ENCODE measurements at places on chromosomes 13 and 19.

GRCh38 chr19:30097746-30098280 lies 155.8 kb downstream of the URI1 start:
- no peak for DNase-seq

GRCh38 chr13:74040200-74040599 lies 94.0 kb downstream of the KLF12 start:
- DNase-seq, result peak; percentile 95

- DNase-seq, result peak; percentile 78
These were observed 13.5 kb downstream of the IL17D start for GRCh38 chr13:20716951-20717350.

DNA sequence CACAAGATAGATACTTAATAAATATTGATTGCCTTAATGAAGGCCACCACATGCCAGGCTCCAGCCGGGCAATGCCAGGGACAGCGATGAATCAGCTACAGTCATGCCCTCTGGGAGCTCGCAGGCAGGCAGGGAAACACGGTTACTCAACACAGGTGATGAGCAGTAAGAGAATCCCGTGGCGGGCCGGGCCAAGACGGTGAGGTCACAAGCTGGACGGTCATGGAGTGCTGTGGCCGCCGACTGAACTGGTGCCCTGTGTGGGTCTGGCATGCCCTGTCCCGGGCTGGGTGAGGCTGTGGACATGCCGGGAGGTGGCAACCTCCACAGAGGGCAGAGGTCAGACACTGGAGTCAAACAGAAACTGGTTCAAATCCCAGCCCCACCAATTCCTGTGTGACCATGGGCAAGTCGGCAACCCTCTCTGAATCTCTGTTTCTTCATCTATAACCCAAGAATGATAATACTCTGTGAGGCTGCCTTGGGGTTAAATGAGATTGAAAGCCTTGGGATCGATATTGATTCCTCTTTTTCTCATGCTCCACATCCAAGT lies 13.2 kb upstream of the PAK4 start:
- no peak for DNase-seq

DNA sequence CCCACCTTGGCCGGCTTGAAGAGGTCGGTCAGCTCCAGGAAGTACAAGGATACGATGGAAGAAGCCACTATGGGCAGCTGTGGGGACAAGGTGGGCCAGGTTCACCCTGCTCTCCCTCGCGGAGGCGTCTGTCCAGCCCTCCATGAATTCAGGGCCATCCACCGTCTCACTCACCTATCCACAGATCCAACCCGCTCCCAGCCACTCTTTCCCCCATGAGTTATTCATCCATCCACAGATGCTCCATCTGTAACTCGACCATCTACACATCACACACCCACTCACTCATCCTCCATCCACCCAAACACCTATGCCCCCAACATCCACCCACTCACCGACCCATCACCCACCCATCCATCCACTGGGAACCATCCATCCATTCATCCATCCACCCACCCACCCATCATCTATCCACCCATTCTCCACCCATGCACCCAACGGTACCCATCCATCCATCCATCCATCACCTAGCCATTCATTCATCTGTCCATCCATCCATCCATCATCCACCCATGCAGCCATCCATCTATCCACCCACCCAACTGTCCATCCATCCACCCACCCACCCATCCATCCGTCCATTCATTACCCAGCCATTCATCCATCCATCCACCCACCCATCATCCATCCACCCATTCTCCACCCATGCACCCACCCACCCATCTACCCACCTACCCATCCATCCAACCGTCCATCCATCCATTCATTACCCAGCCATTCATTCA lies 5.8 kb downstream of the PLPPR3 start:
- DNase-seq, result peak; percentile 60

DNA sequence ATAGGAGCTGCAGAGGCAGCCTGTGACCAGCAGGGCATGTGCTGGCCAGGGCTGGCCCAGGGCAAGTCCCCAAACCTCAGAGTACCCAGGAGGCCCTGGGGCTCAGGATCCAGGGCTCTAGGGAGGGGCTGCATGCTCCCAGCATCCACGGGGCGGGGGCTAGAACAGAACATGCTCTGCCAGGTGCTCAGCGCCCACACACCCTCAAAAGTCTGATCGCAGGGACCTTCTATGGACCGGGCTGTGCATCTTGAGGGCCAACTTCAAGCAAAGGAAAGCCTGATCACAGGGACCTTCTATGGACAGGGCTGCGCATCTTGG lies 33.5 kb downstream of the ELL start:
- no peak for DNase-seq

DNA sequence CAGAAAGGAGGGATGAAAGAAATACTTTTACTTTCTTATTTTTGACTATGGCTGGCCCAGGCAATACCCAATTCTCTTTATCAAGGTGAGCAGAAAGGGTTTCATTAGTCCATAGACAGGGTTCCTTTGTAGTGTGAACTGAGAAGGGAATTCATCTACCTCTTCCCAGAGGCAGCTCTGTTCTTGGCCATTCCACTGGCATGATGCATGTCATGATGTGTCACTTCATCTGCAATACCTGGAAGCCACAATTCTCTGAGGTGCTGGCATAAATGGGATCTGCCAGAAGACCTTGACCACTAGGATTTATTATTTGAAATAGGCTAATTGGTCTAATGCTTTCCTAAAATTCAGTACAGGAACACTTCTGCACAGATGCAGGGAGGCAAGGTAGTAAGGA lies 542.8 kb downstream of the RFC3 start:
- no peak for DNase-seq

GRCh38 chr19:11434703-11435056 lies 241 bp downstream of the ODAD3 start:
- no peak for DNase-seq

DNA sequence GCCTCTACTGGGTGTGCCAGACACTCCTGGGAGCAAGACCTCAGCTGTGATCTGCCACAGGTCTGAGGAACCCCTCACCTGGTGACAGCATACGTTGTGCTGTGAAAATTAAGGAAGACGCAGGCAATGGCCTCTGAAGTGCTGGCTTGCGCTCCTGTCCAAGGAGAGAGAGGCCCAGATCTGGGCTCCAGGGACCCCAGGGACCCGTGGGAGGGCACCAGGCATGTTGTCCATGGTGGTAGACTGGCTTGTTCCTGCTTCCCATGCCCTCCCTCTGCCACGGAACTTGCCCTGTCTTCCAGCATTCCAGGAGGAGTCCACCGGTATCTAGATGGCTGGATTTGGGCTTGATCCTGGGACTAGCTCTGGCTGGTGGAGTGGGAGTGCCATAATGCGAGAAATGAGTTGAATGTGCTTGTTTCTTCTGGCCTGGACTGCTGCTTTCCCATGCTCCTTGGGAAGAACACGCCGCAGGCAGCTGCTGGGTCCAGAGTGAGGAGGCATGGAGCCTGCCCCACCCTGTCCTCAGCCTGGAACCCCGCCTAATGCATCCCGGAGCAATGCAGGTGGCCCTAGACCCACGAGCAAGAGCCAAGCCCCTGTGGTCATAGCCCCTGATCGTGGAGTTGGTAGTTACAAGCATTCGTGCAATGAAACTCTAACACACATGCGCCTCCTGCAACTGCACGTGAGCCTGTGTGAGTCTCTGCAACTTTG lies 190.2 kb downstream of the TEX29 start:
- DNase-seq, result no peak

DNA sequence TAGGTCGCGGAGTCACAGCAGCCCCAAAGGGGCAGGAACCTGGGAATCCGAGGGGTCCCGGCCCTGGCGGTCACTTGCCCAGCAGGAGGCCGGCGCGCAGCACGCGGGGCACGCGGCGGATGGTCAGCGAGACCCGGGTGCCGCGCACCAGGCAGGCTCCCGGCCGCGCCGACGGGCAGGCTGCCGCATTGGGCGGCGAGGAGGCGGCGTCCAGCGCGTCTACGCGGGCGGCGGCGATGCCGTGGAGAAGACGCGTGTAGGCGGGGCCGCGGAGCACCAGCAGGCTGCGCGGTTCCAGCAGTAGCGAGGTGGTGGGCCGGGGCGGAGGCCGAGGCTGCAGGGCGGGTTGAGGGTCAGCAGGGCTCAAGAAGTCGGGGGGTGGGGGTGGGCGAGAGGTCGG lies 607 bp upstream of the SYNE4 start:
- peak; percentile 83 for DNase-seq

- no peak for DNase-seq
These were observed 114.9 kb downstream of the GPC6 start for GRCh38 chr13:93341517-93341916.

GRCh38 chr13:27536361-27537101 lies 83.8 kb downstream of the LNX2 start:
- DNase-seq, result no peak

DNA sequence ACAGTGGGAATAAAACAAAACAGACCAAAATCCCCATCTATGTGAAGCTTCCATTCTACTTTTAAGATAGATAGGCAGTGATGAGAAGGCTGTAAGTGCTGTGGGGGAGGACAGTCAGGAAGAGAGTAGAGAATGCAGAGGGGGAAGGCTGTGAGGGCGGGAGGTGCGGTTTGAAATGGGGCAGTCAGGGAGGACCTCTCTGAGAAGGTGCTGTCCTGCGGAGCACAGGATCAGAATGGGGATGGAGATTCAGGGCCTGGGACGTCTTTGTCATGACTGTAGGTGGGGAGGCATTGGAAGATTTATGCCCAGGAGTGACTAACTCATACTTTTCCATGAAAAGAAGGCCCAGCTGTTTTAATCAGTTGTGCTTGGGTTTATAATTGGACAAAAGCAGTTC lies 3.9 kb upstream of the GPR183 start:
- DNase-seq, result no peak

DNA sequence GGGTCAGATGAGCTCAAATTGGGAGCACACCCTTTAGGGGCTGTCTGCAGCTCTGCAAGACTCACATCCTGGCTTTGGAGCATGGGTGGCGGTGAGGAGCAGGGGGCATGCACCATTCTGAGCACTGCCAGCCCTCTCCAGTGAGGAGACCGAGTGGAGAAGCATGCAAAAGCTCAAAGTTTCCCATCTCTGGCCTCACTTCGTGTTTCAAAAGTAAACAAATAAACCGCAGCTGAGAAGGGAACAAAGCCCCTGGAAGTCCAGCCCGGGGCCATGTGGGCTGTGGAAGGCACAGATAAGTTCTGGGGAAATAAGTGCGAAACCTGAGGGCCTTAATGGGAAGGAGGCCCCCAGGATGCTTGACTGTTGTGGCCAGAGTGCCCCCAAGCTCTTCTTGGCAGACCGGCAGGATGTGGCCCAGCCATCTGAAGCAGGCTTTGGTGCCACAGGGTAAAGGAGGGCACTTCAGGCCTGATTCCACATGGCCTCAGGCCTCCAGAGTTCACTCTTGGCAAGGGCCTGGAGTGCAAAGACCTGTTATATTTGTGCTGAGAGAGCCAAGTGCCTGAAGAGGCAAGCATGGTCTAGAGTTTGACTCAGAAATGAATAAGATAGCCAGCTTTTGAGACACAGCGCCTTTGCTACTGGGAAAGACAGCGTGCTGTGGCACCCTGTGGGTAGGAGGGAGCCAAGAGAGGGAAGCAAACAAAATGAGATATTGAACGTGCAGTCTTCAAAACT lies 1.2 kb downstream of the MEDAG start:
- DNase-seq, result no peak

DNA sequence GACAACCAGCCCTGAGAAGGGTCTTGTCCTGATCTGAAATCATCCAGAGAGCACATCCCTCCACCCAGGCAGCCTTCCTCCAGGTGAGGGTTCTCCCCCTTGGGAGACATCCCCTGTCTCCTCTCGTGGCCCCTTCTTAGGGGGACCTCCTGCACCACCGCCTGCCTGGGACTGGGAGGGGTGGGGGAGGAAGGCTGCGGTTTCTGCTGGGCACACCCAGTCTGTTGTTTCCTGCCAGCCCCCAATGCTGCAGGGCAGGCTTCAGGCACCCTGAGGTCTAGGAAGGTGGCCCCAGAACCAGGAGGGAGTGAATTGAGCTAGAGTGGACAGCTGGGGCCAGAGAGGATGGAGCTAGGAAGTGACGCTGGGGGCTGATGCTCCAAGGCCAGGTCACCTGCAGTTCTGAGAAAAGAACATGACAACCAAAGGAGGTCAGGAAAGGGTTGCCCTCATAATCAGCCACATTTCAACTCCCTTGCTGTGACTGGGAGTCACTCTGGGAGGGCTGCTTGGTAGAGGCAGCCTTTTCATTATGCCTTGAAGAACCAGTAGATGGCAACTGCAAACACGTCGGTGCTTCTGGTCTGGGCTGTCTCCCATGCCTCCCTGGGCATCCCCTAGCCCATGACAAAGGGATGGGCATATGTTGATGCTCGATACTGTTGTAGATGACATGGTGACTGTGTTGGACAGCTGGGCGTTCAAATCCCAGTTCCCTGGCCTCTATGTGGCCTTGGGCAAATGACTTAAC lies 1.4 kb downstream of the ARHGEF18 start:
- no peak for DNase-seq

GRCh38 chr19:3790941-3791340 lies 4.8 kb upstream of the MATK start:
- DNase-seq, result no peak

DNA sequence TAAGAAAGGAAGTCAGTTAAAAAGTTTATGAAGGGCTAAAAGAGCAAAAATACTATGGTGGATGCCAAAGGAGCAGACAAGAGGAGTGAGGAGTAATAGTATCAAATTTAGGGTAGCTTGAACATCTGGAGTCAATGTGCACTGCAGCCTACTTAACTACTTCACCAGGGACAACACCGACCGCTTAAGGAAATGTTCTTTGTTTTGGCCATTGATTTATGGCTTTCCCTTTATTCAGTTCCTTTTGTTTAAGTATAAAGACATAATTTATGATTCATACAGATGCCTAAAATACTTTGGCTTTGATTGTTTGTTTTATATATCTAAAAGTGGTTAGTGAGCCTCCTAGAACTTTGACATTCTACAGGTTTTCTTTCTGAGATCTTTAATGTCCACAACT lies 276.3 kb upstream of the PRR20A start:
- DNase-seq, result no peak
